HuH-7 (cell line): ENCODE measurements at places on chromosomes 6 and 20.

GRCh38 chr20:63270606-63271325 lies 1.8 kb upstream of the ARFGAP1 start:
- DNase-seq: no peak

DNA sequence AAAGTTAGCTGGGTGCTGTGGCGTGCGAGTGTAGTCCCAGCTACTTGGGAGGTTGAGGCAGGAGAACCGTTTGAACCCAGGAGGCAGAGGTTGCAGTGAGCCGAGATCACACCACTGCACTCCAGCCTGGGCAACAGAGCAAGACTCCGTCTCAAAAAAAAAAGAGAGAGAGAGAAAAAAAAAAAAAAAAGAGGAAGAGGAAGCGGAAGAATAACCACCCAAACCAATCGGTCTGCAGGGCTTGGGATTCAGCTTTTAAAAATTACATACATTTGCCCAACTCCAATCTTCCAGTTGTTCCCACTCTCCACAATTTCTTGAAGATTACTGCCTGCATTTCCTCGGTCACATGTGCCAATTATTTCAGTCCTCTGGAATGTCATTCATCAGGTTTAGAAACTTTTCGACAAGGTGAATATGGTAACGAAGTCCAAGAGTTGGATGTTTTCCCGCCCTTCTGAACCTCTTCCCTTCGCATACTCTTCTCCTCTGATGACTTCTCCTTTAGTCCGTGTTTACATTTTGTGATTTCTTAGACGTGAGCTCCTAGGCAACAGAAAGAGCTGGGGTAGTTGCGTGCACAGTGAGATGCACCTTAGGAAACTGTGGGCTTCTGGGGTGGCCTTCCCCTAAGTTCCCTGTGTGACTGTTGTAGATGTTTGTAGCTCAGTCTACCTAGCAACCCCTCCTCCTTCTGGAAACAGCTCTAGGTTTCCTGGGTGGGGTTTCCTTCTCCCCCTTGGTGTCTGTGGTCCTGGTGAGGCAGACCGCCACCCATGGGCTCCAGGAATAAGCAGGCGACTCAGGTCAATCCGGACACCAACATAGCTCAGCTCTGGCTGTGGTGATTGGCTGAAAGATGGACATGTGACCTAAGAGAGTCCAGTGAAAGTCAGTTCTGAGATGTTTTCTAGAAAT lies 63.0 kb upstream of the NCOA3 start:
- no peak for DNase-seq

DNA sequence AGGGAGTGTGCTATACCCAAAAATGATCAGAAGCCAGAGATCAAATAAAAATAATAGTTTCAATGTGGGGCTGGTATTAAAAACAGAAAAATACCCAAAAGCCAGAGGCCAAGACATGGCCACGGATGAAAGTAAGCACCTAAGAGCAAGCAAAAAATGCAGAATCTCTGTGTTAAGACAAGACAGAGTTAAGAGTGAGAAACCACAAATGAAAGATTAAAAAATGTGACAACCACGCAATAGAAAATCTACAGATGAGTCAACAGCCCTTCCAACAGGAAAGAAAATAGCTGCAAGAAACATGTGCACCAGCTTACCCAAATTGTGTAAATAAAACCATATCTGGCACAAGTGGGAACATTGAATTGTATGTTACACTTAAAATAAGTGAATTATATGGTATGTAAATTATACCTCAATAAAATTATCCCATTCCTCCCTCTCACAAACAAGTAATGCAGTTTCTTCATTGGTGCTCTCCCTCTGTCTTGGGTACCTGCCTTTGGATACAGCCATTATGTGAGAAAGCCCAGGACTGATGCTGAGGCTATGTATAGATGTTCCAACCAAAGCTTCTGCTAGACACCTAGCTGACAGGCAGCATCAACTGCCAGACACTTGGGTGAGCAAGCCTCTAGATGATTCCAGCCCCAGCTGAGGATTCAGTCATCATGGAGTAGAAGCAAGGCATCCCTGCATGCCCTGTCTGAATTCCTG lies 55.3 kb upstream of the UFL1 start:
- no peak for DNase-seq

DNA sequence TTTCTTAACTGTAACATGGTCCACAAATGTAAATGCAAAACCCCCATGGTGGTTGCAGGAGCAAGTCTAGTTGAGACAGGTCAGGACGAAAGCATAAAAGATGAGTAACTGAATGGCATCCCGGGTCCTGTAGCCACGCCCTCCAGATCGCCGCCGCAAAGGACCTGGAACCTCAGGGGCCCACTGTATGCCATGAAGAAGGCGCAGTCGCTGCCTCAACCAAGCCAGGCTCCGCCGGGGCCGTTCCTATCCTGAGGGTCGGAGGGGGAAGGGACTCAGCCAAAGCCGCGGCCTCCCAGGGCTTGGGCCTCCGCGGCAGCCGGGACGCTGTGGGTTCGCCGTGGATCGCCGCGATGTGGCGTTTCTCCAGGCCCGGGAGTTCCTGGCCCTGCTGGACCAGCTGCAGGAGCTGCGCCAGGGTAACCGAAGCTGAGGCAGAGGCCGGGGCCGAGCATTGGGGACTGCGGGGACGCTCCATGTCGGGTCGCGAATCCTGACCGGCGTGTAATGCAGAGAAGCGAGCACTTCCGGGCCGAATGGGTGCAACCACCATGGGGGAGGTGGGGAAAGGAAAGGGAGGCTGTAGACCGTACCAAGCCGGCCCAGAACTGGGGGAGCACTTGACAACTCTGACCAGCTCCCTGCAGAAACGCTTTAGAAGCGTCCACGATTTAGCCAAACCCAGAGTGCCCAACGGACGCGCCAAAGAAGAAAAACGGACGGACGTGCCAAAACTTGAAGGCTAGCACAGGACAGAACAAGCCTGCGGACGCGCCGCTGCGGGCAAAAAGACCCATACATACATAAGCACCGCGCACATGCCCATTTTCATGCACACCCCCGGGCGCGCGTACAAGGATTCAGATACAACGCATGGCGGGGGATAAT lies 11.1 kb downstream of the RPL7L1 start:
- DNase-seq: peak; percentile 78

- no peak for DNase-seq
Measured at GRCh38 chr6:26163427-26164119, 76.3 kb downstream of the HFE start.

DNA sequence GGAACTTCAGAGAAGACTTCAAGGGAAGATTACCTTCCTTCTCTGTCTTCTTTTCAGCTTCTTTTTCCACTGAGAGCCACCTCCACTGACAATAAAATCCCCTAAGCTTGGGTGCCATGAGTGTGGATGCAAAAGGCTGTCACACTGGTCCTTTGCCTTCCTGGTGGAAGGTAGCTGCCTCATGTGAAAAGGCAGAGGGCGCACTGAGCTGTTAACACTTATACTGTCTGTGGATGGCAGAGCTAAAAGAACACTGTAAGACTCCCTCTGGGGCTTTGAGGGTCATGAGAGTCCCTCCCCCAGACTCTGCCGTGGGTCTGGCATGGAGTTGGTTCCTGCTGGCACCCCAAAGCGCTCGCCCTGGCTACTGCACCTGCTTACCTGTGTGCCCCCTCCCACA lies 536.7 kb upstream of the IMPG1 start:
- no peak for DNase-seq

GRCh38 chr6:162078126-162078525 lies 649.4 kb downstream of the PRKN start:
- no peak for DNase-seq

- no peak for DNase-seq
Measured at GRCh38 chr6:22313796-22314195, 17.0 kb upstream of the PRL start.

- no peak for DNase-seq
Measured at GRCh38 chr20:19936466-19937200, 80.5 kb upstream of the NAA20 start.

- peak; percentile 65 for DNase-seq
Measured at GRCh38 chr6:119347466-119348095, 2.0 kb downstream of the MAN1A1 start.

GRCh38 chr6:48111143-48111506 lies at the start of gene PTCHD4:
Gene PTCHD4, minus strand, starts transcription at chr6:48111197. Its CDS starts 42,240 bp downstream, at chr6:48068957.
- DNase-seq: no peak

DNA sequence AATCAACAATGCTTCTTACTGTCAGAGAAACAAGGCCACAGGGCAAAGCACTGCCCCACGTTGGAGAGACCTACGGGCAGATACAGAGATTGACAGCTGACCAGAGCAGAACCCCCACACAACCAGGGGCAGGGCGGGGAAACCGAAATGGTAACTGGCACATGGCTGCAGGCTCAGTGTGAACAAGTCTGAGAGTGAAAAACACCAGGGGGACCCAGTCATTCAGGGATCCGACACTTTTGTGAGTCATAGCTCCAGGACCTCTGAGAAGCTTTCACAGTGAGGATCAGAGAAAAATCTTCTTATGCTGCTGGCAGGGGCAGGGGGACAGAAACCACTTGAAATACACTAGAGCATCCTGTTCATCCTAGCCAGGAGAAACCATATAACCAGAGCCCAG lies 254.2 kb downstream of the C6orf118 start:
- no peak for DNase-seq

DNA sequence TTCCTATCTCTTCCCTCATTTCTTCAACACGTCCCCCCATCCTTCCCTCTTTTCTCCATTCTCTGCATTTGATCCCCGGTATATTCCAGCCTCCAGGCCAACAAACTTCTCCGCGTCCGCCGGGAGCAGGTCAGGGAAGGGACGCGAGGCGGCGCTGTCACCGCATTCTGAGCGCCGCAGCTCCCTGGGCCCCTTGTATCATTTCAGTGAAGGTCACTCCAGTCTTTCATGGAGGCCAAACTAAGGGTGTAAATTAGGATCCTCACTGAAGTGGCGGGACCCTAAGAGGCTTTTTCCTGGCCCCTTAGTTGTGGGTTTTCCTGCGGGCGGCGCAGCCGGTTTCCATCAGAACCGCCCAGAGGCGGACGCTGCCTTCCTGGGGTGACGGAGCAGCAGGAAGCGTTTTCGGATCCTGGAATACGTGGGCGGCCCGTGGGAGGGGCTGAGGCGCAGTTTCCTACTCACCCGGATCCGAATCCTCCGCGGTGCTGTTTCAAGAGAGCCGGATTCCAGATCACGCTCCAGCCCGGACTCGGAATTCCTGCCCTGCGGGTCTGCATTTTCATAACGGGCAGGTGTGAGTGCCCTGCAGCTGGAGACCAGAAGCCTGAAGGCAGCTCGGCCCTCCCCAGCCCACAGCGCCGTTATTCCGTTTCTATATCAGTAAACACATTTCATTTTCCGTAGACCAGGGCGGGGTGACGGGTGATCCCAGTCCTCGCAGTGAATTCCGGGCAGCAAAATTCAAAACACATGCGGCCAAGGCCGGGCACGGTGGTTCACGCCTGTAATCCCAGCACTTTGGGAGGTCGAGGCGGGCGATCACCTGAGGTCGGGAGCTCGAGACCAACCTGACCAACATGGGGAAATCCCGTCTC lies 3.6 kb upstream of the MICA start:
- DNase-seq: peak; percentile 58

DNA sequence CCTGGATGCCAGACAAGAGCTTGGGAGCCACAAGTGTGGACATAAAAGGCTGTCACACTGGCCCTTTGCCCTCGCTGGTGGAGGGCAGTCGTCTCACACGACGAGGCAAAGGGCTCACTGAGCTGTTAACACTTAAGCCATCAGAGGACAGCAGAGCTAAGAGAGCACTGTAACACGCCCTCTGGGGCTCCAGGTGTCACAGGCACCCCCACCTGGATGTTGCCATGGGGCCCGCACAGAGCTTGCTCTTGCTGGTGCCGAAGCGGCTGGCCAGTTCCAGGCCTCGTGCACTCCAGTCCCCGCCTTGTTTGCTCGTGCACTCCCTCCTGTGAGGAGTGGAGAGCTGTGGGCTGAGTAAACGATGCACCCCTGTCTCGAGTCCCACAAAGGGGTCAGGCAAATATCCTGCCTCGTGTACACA lies 37.4 kb downstream of the SLC35D3 start:
- peak; percentile 62 for DNase-seq

DNA sequence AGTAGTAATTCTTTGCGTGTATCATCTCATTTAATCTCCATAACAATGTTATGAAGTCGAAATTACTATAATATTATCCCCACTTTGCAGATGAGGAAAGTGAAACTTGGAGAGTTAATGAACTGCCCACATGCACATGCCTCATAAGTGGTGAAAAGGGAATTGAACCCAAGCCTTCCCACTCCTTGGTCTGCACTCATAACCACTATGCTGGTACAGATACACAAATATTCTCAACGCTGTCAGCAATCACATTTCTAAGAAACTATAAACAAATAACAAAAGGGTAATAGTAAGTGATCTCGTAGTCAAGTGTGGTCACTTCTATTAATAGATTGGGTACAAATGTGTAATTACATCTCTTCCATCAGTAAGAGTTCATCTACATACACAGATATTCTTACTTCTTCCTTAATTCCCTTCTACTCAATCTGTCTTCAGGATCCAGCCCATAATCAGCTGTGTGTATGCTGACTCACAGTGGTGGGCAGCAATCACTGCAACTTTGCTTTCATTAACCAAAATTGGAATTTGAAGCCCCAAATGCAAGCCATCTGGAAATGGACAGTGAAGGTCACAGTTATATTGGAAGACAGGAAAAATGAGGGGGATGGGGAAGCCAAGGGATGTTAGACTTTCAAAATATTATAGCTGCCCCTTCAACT lies 6.6 kb downstream of the PRSS35 start:
- DNase-seq: no peak

DNA sequence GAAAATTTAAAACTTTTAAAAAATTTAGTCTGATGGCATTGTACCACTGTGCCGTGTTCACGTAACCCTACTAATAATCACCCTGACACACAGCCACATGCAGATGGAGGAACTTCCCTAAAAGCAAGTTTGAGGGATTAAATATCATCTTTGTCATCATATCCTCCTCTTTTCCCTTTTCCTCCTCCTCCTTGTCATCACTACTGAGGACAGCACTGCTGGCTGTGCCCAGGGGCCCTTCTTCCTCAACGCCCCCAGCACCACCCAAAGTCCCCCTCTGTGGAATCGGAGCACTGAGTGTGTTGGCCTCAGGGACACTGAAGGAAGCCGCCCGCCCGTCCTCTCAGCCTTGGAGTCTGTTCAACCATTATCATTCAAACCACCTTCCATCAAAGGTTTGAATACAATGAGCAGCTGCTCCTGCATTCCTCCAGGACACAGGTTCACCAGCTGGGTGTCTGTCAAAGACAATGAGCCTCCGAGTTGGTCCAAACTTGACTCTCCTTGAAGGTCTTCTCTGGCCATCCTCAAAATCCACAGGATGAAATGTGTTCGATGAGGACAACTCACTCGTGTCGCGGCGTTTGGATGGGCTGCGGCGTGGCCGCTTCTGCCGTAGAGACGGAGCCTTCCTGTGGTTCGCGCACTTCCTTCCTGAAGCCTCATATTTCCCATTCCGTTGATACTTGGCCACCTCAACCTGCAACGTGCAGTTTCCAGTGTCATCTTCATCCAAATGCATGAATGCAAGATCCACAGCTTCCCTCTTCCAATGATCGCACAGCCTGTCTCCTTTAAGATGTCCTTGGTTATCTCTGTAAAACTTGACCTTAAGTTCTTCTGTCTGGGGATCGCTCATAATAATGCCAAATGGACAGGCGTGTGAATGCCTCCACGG lies 23.3 kb downstream of the NQO2 start:
- no peak for DNase-seq

- DNase-seq: no peak
Measured at GRCh38 chr6:12842114-12842513, 125.5 kb downstream of the PHACTR1 start.

- DNase-seq: no peak
Measured at GRCh38 chr6:68575765-68576439, 59.2 kb upstream of the ADGRB3 start.

- no peak for DNase-seq
Measured at GRCh38 chr6:90157441-90157840, 139.2 kb downstream of the BACH2 start.

GRCh38 chr6:48782225-48782624 lies 671.2 kb upstream of the PTCHD4 start:
- no peak for DNase-seq
